Heart right ventricle (tissue), 16 donors: ENCODE measurements at places on chromosomes 2 and 18. TPM values are rescaled to one million over a fixed set of nuclear protein-coding genes. Genes with fewer than 3 reads are reported as not detected.

DNA sequence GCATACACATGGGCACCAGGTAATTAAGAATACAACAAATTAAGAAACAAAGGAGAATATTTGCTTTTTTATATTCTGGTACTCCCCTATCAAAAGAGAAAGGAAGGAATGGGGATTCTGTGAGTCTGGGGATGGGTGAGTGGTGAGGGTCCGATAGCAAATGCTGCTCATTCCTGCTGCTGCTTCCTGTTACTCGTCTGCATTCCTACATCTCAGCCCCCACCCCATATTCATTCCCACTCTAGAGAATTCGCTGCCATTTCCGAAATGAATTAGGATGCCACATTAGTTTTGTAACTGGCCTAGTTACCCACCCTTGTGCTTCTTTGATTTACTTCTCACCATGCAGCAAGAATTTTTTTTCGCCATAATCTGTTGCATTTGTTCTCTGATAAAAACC lies 1905.3 kb upstream of the PIK3C3 start:
- DNase-seq, result no peak

DNA sequence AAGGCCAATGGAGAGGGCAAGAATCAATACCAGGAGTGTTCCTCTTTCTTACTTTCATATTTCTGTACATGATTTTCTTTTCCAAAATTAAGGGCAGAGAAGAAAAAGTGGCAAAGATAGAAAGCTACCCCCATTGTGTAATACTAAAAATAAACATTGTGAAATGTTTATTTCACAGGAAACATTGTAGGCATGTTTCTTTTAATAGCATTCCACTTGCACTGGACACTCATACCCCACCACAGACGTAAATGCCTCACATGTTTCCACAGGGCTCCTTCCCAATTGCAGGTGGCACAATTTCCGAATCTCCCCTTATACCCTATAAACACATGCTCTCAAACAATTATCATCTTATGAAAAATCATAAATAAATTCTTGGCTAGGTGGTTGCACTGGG lies 645.1 kb upstream of the SETBP1 start:
- no peak for DNase-seq

DNA sequence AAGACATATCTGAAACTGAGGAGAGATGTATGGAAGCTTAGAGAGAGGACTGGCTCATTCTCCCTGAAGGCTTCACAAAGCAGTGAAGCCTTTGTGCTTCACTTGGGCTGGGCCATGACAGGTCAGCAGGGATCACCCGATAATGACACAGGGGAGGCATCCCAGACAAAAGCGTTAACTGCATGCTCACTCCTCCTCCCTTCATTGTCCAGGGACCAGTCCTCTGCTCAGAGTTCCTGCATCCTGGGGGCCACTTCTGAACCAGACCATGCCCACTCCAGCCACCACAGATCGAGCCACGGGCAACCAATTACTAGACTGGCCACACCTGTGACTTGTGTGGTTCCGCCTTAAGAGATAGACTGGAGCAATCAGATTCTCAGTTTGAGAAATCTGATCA lies 236.0 kb downstream of the CLIP4 start:
- DNase-seq, result no peak

DNA sequence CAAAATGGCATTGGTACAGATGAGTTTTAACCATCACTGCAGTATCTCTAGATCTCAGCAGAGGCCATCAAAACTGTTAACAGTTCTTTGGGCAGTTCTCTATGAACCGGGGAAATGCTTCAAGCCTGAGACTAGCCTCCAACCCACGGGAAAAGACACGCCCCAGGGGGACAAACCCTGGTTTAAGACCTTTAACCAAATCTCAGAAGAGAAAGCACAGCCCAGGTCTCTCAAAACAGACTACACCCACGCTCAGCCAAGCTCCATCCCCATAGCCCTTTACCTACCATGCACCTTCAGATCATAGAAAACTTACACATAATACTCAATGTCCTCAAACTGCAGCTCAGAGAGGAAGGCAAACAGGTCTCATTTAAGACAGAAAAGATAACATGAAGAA lies 78.3 kb downstream of the TMEM163 start:
- no peak for DNase-seq

GRCh38 chr2:191869178-191869577 lies 22.3 kb upstream of the CAVIN2 start:
- DNase-seq, result no peak

- no peak for DNase-seq
Measured at GRCh38 chr2:71878626-71879508, 268.8 kb downstream of the CYP26B1 start.

DNA sequence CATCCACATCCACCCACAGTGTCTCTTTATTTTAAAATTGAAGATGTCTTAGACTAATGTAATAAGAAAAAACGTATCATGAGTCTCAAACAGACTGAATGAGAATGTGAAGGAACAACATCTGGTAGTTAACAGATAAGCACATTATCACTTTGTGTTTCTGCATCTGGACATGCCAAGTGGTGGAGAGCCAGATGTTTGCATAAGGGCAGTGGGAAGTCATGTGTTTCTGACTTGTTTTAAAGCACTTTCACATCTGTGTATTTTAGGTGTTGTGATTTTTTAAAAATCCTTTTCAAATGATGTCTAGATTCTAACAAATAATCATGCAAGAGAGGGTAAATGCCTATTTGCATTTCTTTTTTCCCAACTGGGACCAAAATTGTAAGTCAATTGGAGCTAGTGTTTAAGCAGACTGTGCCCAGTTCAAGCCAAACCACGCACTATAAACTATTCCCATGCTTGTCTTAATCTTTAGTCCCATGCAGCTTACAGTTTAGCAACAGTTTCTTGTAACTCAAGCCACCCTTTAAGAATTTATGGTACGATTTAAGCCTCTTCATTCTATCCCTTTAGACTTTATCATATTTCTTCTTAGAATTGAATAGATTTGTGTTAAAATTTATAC lies 272.7 kb upstream of the DOK6 start:
- DNase-seq, result no peak

- peak; percentile 29 for DNase-seq
Measured at GRCh38 chr2:134670955-134671354, 47.8 kb downstream of the TMEM163 start.

- DNase-seq, result no peak
Measured at GRCh38 chr2:205785507-205786260, 103.4 kb downstream of the NRP2 start.

DNA sequence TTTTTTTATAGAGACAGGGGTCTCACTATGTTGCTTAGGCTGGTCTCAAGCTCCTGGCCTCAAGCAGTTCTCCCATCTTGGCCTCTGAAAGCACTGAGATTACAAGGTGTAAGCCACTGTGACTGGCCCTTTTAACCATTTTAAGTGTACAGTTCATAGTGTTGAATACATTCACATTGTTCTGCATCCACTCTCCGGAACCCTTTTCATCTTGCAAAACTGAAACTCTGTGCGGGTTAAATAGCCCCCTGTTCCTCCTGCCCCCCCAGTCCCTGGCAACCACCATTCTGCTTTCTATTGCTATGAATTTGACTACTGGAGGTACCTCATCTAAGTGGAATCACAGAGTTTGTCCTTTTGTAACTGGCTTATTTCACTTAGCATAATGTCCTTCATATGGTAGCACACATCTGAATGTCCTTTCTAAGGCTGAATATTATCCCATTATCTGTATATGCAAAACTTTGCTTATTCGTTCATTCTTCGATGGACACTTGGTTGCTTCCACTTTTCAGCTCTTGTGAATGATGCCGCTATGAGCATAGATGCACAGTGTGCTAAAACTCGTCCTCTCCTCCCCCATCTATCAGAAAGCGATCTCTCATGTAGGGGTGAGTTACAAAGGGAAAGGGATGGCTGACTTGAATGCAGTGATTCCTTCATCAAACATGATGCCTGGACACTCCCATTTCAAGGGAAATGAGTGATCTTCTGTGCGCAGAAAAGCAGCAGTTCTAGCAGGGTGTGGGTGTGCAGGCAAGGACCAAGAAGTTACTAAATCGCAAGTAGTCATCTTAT lies 30.2 kb downstream of the CABLES1 start:
- no peak for DNase-seq

DNA sequence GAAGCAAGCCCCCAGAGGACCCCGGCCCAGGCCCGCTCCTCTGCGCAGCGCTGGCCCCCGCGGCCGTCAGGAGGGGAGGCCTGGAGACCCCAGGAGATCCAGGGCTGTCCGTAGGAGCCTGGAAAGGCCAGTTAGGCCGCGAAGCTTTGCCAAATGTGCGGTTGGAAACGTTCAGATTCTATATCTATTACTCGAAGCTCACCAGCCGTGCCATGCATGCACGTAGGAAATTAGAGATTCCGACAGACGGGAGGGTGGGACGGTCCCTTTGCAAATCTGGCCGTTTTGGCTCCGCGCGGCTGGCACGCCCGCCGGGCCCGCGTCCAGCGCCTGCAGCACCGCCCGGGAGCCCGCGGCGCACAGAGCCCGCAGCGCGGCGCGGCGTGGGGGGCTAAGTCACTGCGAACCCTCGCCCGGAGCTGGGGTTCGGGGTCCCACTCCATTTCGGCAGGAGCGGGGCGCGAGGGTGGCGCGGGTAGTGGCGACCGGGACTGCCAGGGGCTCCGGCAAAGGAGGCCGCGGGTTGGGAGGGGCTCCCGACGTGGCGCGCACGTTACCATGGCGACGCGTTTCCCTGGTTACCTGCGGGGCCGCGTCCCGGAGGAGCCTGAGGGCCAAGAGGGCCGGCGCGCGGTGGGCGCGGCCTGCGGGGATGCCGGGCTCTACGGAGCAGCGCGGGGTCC lies 488.6 kb upstream of the SMIM21 start:
- peak; percentile 34 for DNase-seq

DNA sequence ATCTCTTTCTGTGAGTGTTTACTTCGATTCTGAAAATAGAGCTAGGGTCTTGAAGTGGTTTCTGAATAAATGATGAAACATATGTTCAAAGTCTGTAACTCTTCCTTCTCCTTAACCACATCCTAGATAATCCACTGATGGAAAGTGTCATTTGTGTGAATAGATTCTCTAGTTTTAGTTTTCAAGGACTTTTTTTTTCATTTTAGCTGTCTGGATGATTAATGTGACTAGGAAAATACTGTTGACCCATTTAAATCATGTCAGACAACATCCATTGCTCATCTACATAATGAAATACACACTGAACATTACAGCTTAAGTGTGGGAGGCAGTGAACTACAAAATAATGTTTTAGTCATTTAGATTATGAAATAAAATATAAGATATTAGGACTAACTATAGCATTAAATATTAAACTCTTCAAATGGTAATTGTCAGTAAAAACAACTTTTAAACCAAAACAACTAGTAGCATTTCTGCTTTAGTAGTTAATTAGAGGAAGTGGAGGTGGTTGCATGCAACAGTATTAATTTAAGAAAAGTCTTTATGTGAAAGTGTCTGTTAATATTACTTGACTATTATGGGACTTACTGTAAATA lies 39.1 kb upstream of the DLX1 start:
- no peak for DNase-seq

- no peak for DNase-seq
Measured at GRCh38 chr2:223227338-223227737, 175.3 kb downstream of the KCNE4 start.

DNA sequence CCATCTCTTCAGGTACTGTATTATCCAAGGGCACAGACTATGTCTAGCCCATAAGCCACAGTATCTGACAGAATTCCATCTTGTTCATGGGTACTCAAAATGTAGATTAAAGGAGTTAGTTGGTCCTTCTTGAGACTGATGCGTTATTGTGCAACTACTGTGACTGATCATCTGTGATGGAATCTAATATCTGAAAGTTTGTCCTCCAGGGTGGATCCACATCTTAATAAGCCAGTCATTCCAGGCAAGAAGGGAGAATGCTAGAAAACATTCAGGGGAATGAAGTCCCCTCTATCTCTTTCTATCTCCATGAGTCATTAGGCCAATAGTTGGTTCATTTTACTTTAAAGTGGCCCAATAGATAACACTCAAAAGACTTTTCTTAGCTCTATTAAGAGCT lies 252.6 kb downstream of the EXOC6B start:
- no peak for DNase-seq

DNA sequence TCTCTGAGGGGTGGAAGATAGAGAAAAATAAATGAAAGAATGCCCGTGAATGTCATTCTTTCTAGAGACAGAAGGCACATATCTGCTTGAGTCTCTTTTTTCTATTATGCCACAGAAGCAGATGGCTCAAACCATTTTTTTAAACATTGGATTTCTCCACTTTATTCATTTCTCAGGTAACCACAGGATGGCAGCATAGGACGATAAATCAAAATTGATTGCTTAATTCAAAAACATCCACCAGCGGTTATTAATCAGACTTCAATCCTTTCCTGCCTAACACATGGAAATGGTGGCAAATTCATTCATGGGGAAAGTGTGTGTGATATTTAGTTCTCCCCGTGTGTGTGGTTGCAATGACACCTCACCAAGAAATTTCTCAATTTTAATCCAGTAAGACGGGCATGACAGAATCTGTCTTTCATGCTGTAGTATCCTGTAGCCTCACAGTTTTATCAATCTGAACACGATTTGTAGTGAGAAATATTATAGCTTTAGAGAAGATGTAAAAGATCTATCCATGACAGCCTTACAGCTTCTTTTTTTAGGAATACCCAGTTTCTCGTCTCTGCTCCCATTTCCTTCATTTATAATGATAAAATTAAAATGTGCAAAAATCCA lies 72.2 kb downstream of the DSC3 start:
- no peak for DNase-seq

DNA sequence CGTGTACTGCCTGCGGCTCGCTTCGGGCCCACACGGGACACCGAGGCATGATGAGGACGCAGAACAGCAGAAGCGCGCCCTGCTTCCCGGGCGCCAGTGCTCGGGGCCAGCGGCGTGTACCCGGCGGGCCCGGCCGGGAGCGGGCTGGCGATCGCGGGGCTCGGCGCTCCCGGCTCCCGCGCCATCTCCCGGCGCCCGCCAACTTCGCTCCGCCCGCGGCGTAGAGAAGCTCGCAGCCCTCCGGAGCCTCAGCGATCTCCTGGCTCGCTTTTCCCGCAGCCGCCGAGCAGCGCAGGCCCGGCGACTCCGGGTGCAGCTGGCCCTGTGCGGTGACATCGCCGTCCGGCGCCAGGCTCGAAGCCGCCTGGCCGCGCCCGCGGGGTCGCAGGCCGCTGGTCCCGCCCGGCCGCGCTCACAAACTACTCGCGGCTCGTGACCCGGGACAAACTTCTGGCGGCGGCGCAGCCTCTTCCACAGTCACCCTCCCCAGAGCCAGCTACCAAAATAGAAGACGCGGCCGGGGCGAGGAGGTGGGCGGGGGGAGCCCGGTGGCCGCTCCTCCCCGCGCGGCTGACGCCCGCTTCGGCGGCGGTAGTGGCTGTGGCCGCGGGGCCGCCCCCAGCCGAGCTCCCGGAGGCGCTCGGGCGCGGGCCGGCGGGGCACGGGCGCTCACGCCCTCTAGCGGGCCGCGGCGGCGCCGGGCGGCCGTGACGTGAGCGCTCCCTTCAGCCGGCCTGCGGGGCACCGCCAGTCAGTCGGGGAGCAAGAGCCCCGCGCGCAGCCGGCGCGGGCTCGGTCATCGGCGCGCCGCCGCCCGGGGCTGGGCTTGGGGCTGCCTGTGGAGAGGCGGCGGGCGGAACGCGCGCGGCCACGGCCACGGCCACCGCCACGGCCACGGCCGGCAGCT lies at the start of gene PTPRM:
TSS of gene PTPRM (plus strand) at position 750 of the 907 bp plus-strand sequence. CDS start 503 bp downstream, outside the sequence.
- peak; percentile 93 for DNase-seq

Gene CFAP221
- polyA plus RNA-seq, result not detected

Gene LIMS1
- polyA plus RNA-seq, result 24.4 TPM

Gene NTSR2
- not detected for polyA plus RNA-seq

Gene FBXO48
- polyA plus RNA-seq, result 0.30 TPM

Gene RGPD8
- polyA plus RNA-seq, result 0.84 TPM

Gene CAB39
- polyA plus RNA-seq, result 26.2 TPM

Gene AMER3
- not detected for polyA plus RNA-seq

Gene CACNB4
- 0.29 TPM for polyA plus RNA-seq

Gene ZFAND2B
- 40.8 TPM for polyA plus RNA-seq
